Activated CD4-positive, CD25-positive, alpha-beta regulatory T cell (primary cell): ENCODE measurements at places on chromosomes 13 and 19.

GRCh38 chr19:45038931-45039893 is at the start of gene CLASRP:
Gene CLASRP (plus strand): TSS chr19:45039045. CDS start chr19:45040213, 1,168 bp downstream.
- DNase-seq: peak; percentile 75

- DNase-seq: no peak
Observed at GRCh38 chr19:57273014-57273413, 7.3 kb upstream of the ZNF460 start.

DNA sequence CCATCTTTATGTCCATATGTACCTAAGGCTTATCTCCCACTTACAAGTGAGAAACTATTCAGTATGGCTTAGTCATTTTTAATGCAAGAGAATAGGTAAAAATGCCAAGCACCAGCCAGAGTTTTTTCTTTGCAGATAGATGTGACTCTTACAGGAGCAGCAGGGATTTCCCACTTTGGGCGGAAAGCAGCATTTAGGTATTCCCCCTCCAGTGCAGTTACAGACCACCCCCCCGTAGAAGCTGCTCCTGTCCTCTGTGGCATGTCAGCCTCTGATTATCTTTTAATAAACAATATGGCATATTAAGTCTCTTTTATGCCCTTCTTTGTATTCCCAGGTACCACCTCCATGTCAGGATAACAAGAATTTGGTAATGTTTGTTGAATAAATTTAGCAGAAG is 24.7 kb upstream of the USPL1 start:
- DNase-seq: no peak

DNA sequence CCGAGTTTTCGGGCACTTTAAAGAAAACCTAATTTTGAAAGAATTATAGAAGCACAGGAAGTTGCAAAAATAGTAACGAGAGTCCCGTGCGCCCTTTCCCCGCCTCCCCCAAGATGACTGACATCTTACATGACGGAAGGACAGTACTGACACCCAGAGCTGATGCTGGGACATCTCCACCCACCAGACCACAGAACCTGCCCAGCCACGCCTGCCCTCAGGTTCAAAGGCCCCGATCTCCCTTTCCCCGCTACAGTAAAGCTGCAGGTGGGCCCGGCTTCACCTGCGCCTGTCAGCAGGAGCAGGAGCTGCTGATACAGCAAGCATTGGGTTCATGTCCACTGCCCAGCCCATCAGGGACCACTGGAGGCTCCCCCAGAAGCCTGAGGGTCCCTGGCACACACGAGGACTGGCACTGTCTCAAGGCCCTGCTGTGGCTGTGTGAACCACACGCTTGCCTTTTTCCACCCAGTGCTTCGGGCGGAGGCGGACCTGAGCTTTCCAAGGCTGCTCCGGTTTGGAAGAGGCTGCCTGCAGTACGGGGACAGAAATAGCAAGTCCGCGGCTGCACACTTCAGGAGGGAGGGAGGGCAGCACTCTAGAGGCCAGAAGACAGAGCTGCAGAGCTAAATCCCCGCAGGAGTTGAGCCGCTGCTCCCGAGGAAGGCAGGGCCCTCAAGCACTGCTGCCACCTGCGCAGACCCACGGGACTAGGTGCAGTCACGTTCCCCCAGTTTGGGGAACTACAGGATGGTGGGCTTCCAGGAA is 8.7 kb downstream of the MAP2K2 start:
- DNase-seq: peak; percentile 48

GRCh38 chr19:49930483-49931011 is 1.2 kb upstream of the NUP62 start:
- DNase-seq: peak; percentile 11

DNA sequence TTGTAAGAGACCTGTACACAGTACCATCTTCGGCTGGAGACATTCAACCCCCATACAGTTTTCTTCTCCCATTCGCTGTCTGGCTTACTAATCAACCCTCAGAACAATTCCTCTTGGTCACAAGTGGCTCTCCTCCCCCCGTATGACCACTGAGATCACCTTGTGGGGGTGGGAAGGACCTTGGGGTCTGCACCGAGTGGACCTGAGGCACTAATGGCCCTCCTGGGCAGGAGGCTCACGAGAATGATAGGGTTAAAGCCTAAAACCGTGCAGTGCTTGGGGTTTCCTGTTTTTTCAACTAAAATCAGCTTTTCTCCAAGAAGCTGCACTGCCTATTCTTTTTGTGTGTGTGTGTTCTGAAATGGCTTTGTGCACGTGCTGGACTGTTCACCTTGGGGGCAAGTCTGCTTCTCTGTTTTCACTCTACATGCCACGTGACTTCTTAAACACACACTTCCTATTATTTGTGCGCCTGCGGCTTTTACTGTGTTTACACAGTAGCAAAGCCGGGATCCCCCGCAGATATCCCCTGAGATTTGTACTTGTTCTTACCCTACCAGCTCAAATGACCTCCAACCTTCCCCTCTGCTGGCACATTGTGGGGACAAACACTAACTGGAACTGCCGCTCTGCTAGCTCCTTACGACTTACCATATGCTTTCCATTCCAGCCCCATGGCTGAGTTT is 12.3 kb downstream of the RBM26 start:
- DNase-seq: peak; percentile 16

GRCh38 chr13:45807520-45808099 is 43.9 kb downstream of the SIAH3 start:
- no peak for DNase-seq

GRCh38 chr13:50577806-50578205 is 265.7 kb downstream of the DLEU7 start:
- no peak for DNase-seq

DNA sequence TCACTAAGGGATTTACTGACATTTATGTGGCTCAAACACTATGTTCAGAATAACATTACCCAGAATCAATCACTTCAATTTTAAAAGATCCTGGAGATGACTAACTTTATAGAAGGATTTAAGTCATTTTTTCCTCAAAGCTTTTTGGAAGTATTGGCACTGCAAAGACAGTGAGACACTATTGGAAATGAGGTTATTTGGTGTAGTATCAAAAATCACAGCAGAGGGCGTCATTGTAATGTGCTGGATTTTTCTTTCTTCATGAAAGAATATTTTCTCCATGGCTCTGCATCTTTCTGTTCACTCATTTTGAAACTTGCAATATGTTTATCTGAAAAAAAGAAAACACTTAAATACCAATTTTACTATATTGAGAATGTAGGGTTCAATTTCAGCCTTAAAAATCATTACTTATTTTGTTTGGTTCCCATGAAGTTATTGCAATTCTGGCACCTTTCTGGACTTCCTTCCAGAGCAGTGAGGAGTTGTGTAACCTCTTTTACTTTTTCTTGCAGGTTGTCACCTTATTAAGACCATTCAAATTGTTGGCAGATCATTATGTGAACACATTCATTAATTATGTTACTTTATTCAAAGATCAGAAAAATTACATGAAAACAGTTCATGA is 3.7 kb upstream of the CSNK1A1L start:
- no peak for DNase-seq

DNA sequence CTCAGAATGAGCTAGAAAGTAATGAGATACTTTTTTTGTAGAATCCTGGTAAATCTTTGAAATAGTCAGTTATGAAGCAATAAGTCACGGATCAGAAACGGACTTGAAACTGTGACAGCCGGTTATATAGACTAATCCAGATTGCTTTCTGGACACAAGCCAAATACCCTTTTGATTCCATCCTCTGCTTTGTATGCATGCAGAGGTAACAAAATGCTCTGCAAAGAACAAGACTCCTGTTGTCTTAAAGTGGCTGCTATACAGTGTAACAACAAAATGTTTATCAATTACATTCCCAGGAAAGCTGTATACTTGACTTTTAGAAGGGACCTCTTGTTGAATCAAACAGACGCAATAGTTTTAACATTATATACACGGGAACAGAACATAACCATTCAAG is 66.5 kb upstream of the STARD13 start:
- DNase-seq: no peak

DNA sequence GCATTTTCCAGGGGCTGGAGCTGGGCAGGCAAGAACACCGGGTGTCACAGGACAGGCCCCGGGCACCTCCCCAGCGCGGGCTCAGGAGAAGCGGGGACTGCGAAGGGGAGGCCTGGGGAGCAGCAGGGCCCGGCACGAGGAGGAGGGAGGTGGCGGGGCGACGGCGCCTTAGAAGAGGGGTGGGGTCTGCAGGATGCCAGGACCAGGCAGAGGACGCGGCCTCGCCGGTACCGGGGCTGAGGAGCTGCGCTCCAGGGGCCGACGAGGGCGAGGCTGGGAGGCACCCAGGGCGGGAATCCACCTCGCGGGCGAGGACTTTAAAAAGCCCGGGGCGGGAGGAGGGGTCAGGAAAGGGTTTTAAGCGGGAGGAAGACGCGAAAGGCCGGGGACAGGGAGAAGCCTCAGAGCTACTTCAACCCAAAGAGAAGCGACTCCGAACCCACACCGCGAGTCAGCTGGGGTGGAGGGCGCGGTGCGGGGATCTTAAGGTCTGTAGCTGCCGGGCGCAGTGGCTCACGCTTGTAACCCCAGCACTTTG is 665 bp downstream of the ZNF347 start:
- peak; percentile 12 for DNase-seq

- DNase-seq: no peak
Observed at GRCh38 chr19:48625891-48626327, 6.6 kb downstream of the SPHK2 start.

- DNase-seq: no peak
Observed at GRCh38 chr13:20311596-20311995, 79.5 kb upstream of the GJB6 start.

DNA sequence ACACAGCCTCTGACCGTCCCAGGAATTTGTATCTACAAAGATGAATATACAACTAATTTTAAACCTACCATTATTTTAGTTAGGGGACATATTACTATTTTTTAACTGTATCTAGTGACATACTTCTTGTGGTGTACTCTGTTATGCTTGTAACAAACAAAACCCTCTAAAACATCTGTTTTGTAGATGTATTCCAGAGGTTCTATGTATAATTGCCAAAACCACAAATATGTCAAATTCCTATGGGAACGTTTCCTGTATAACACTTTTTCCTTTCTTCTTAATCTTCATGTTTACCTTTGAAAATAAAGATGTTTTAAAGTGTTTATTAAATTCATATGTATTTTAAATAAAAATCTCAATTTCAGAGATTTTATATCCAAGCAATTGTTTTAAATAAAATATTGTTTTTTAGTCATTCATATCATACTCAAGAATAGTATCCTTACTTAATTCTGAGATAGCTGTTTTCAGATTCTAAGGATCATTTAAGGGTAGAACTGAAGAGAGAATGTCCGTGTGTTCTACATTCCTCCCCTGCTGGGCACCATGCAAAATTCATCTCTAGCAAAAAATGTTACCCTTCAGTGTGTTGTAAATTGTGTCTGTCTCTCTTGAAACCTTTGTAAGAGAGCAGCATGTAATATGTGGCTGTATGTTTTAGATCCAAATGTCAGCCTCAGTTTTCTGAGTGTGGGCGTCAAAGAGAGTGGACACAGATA is 1327.7 kb downstream of the EFNB2 start:
- no peak for DNase-seq

DNA sequence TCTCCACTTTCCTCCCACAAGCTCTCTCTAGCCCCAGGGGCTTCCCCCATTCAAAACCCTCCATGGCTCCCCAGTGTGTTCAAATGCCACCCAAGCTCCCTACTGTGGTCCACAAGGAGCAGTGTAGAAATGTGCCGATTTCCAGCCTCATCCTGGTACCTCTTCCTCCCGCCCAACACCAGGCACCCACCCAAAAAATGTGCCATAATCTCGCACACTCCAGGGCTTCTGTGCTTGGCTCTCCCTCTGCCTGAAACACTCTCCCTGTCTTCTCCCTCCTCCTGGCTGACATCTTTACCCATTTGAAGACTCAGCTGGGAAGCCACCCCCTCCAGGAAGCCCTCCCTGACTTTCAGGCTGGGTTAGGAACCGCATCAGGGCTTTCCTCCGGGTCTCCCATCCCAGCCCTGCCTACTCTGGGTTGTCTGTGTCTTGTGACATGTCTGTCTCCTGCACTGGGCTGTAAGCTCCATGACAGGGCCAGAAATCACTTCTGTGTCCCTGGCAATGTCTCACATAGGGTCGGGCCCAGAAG is 16.6 kb upstream of the MEIS3 start:
- no peak for DNase-seq

DNA sequence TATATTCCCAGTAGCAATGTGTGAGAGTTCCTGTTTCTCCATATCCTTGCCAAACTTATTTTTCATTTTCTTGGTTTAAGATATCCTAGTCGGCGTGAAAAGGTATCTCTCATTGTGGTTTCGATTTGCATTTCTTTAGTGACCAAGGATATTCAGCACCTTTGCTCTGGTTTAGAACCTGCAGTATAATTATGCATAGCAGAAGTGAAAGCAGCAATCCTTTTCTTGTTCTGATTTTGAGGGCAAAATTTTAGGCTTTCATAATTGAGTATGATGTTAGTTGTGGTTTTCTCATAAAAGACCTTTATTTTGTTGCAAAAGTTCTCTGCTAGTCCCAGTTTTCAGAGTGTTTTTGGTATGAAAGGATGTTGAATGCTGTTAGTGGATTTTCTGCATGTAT is 491.0 kb downstream of the FGF9 start:
- DNase-seq: no peak

DNA sequence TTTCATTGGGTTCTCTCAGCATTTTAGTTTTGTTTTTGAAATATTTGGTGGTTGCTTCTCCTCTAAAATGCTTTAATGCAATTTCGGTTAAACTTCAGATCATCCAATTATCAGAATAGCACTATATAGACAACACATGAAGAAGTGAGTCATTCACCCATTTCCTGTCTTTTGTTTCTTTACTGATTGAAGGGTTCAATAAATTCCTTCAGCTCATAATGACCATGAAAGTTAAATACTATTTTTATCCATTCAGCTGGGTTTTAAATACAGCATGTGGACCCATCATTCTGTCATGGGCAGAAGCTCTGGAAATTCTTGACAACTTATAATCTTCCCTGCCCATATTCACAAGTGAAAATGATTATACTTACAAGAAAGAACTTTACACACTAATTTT is 187.2 kb downstream of the ITGBL1 start:
- no peak for DNase-seq

DNA sequence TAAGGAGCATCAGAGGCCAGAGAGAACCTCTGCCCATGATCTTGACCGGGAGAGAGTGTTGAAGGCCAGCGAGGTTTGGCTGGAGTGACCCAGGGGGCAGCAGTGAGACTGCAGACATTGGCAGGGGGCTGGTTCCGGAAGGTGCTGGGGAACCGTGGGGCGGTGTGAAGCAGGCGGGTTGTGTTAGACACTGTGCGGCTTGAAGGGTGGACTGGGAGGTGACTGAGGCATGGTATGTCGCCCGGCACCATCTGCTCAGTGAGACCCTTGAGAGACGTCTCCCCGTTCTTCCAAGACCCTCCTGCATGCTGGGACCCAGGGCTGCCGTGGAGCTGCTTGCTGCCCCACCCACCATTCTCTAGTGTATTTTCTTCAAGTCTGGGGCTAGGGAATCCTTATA is 24.6 kb downstream of the CARM1 start:
- DNase-seq: no peak

DNA sequence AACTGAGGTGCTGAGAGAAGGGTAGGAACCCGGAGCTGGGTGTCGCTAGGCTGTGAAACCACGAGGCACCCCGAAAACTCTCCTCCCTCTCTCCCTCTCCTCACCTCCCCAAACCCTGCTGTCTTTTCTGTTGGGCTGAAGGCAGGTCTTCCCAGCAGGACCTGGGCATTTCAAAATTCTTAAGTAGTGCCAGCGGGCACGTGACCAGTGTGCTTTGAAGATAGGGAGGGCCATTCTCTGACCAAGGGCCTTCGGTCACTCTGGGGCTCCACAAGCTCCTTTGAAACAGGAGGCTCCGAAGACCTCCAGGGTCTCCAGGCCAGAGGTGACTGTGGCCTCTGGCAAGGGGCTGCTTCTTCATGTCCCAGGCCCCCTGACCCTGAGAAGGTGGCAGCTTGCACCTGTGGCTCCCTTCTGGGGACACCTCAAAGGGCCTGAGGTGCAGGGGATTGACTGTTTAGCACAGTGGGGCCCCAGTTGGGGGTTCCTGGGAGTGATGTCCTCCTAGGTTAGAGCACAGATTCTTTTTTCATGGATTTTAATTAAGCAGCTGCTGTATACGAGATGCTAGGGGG is 48.3 kb downstream of the DNM2 start:
- DNase-seq: no peak
